ENCODE measurements at places on chromosomes 7 and 10. TPM values are rescaled to one million over a fixed set of nuclear protein-coding genes. Genes with fewer than 3 reads are reported as not detected.

- no peak for ATAC-seq
These were observed 68.0 kb upstream of the ELMO1 start for GRCh38 chr7:37516664-37517063.

GRCh38 chr10:61096056-61096455 lies 152.1 kb upstream of the RHOBTB1 start:
- ATAC-seq: no peak

- ATAC-seq: peak; percentile 35
These were observed 740 bp downstream of the ANXA7 start for GRCh38 chr10:73413108-73413527.

DNA sequence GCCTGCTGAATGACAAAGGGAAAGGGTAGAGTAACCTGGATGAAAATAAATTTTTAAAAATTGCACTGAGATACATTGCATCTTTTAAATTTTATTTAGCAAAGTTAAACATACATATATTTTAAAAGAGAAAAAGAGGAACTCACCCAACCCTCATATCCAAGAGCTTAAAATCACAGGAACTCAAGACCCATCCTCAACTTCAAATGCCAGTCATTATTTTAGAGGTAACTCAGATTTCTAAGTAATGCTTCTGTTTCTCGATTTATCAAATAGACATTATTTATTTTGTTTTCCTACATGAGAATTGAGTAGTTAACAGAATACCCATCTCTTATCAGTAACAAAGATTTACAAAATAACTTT lies 32.4 kb upstream of the KMT2E start:
- no peak for ATAC-seq

DNA sequence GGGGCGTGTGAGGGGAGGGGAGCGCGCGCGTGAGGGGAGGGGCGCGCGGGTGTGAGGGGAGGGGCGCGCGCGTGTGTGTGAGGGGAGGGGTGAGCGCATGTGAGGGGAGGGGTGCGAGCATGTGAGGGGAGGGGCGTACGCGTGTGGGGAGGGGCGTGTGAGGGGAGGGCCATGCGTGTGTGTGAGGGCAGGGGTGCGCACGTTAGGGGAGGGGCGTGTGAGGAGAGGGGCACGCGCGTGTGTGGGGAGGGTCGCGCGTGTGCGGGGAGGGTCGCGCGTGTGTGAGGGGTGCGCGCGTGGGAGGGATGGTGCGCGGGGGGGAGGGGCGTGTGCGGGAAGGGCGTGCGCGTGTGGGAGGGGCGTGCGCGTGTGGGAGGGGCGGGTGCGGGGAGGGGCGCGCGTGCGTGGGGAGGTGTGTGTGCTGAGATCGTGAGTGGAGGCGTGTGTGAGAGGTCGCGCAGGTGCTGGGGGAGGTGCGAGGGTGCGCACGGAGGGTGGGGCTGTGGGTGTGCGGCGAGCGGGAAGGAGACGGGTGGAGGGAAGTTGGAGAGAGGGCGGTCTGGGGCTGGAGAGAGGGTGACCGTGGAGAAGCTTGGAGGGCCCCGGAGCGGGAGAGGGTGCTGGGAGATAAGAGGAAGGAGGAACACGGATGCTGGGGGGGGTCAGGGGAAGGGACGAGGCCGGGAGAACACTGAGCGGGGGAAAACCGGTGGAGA lies 19.7 kb downstream of the MXI1 start:
- ATAC-seq: peak; percentile 22

DNA sequence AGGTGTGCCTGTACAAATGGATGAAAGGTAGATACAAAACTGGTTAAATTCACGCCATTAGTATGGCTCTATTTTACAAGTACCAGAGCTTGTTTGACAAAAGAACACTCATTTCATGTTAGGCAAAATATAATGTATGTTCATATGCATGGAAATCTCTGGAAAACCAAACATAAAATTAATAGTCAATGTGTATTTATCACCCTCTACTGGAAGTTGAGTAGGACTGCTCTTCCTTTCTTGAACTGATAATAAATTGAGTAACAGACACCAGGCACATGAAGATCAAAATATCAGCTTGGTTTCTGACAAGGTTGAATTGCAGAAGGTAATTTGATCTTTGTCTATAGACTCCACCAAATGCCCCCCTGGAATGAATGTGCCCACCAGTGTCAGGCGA lies 19.8 kb upstream of the AKR1B1 start:
- no peak for ATAC-seq

- ATAC-seq: no peak
These were observed 171.3 kb downstream of the MAGI2 start for GRCh38 chr7:79282070-79282694.

GRCh38 chr7:77710861-77711260 lies 14.6 kb downstream of the RSBN1L start:
- ATAC-seq: no peak

DNA sequence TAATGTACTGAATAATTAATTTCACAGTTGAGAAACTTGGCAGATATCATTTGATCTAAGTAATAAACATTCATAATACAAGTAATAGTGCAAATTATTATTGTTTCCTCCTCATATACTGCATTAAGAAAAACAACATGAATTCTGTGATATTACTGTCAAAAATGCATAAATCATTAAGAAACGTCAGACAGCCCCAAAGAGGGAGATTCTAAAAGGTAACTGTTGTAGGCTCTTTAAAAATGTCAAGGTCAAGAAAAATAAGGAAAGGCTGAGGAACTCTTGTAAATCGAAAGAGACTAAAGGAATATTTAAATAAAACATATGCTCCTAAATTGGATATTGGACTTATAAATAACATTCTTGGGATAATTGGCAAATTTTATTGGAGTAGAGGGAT lies 67.9 kb downstream of the CABCOCO1 start:
- ATAC-seq: no peak

GRCh38 chr10:126939706-126940105 lies 34.5 kb downstream of the DOCK1 start:
- ATAC-seq: no peak

GRCh38 chr7:37050801-37051200 lies 326.5 kb upstream of the AOAH start:
- ATAC-seq: no peak

- ATAC-seq: no peak
These were observed 251.0 kb downstream of the NSUN6 start for GRCh38 chr10:18400201-18400905.

- no peak for ATAC-seq
These were observed 3.6 kb upstream of the HOXA11 start for GRCh38 chr7:27188386-27189294.

- ATAC-seq: no peak
These were observed 2.3 kb upstream of the TFEC start for GRCh38 chr7:116032886-116033285.

- no peak for ATAC-seq
These were observed 15.0 kb downstream of the CXCL12 start for GRCh38 chr10:44369854-44370253.

GRCh38 chr10:86821388-86821999 lies 65.1 kb downstream of the BMPR1A start:
- ATAC-seq: no peak

PPP1R17 gene
- total RNA-seq: not detected

ODAD2 gene
- 0.08 TPM for total RNA-seq

FAM25C gene
- total RNA-seq: not detected

CTTNBP2 gene
- 0.40 TPM for total RNA-seq

EPHA1 gene
- 0.65 TPM for total RNA-seq

KIF20B gene
- 80.3 TPM for total RNA-seq

EEPD1 gene
- total RNA-seq: 0.95 TPM

MKLN1 gene
- total RNA-seq: 49.5 TPM

LRRC18 gene
- total RNA-seq: not detected
